ENCODE measurements at places on chromosomes 2 and 18.
A peak's percentile ranks its signal among the peaks of the same experiment; 100 is the strongest.

GRCh38 chr2:239329284-239329971, 71.4 kb downstream of the HDAC4 start:
- no peak overlapping the region for H3K27ac ChIP-seq
- H3K36me3 ChIP-seq, result no peaks in the 10 kb centered on the region
- no peak for DNase-seq

- H3K27ac ChIP-seq, result no peak overlapping the region
- H3K4me3 ChIP-seq, result no peak overlapping the region
- no peaks in the 10 kb centered on the region for H3K36me3 ChIP-seq
- H3K27me3 ChIP-seq, result peaks cover 3% of the 10 kb centered on the region
- DNase-seq, result no peak
Measured at GRCh38 chr2:191500884-191501560, 176.9 kb upstream of the NABP1 start.

DNA sequence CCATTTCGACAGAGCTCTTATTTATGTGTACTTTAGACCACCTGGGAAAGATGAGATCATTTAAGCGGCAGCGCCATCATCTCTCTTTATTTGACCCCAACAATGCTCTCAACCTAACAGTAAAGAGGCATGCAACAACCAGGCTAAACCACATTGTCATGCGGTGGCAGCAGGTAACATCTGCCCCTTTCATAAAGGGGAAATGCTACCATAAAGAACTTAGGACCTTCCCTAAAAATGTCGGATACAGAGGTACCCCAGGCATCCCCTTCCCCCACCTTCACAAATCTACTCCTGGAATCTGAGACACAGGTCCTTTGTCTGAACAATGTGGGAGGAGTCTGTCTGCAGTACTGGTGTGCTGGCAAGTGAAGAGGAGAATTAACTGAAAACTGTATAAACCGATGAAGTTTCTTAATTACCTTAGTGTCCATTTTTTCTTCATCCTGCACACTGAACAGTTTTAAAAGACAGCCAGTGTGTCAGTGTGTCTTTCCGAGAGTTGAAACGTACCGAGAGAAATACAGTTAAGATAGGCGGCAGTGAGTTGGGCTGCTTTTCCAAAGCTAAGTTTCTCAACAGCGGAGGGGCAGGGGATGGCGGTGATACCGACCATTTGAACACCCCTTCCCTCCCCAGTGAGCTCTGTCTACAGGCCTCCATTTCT, 1.9 kb downstream of the MEX3C start:
- H3K36me3 ChIP-seq, result no peaks in the 10 kb centered on the region
- DNase-seq, result peak; percentile 45
- H3K27me3 ChIP-seq, result no peaks in the 10 kb centered on the region
- peaks cover 61% of the 10 kb centered on the region for H3K4me1 ChIP-seq
- peak overlapping the region; percentile 97 for H3K27ac ChIP-seq
- H3K4me3 ChIP-seq, result peak overlapping the region; percentile 95

- no peaks in the 10 kb centered on the region for H3K4me1 ChIP-seq
- DNase-seq, result no peak
- H3K27me3 ChIP-seq, result peaks cover 6% of the 10 kb centered on the region
- H3K4me3 ChIP-seq, result no peak overlapping the region
- H3K27ac ChIP-seq, result no peak overlapping the region
Measured at GRCh38 chr2:10933700-10934225, 22.0 kb downstream of the KCNF1 start.

- H3K27ac ChIP-seq, result no peak overlapping the region
- no peaks in the 10 kb centered on the region for H3K27me3 ChIP-seq
- no peak overlapping the region for H3K4me3 ChIP-seq
- no peak for DNase-seq
- H3K4me1 ChIP-seq, result peaks cover 3% of the 10 kb centered on the region
- peaks cover 20% of the 10 kb centered on the region for H3K36me3 ChIP-seq
Measured at GRCh38 chr2:237790353-237790752, 8.2 kb upstream of the RBM44 start.

- no peaks in the 10 kb centered on the region for H3K36me3 ChIP-seq
- H3K27me3 ChIP-seq, result peaks cover 1% of the 10 kb centered on the region
- H3K27ac ChIP-seq, result peak overlapping the region; percentile 63
- peaks cover 11% of the 10 kb centered on the region for H3K4me1 ChIP-seq
- no peak overlapping the region for H3K4me3 ChIP-seq
Measured at GRCh38 chr2:147294825-147295392, 549.9 kb upstream of the ACVR2A start.

DNA sequence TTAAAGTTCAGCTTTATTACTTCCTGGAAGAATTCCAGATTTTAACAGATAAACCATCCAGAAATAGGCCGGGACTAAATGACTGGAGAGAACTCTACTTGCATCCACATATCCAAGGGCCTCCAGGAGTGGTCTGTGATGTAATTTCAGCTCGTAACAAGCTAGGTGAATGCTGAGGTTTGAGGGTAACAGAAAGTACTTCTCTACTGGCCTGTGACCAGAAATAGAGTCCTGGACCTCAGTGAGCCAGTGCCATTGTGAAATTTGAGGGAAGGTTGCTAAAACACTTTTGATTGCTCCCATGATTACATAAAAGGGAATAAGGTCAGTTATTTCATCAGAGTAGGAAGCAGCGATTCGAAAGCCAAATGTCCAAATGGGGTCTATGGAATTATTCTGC, 158.1 kb downstream of the DOCK10 start:
- H3K36me3 ChIP-seq, result peaks cover 95% of the 10 kb centered on the region
- peak overlapping the region; percentile 15 for H3K27ac ChIP-seq
- no peak for DNase-seq
- H3K4me3 ChIP-seq, result no peak overlapping the region
- no peaks in the 10 kb centered on the region for H3K27me3 ChIP-seq

DNA sequence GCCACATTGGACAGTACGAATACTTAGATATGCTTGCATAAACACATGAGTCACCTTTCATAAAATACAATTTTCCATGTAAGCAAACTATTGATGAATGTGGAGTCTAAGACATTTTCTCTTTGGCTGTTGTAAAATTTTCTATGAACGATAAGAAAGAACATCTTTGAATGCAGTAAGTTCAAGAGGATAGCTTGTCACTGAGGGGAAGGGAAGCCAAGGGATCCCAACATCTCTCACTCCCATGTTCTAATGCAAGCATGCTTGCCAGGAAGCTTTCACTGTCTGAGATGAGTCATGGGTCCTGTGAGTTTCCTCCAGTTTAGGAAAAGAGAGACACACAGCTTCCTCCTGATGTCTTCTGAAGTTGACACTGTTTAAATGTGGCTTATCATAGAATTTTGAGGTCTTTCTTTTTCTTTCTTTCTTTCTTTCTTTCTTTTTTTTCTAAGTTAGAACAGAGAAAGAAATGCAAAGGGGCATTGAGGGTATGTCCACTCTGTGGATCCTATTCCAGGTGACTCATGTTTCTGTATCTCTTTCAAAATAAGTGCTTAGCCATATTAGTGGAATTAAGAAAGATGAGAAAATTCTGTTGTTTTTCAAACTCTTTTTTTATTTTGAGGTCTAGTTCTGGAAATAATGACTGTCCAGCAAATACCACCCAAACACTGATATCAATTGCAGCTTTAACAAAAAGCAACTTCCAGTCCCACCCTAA, 146.6 kb downstream of the RDH14 start:
- DNase-seq, result no peak
- no peak overlapping the region for H3K27ac ChIP-seq
